Aorta (tissue), 5 donors: ENCODE measurements at places on chromosomes 1 and 21. TPM values are rescaled to one million over a fixed set of nuclear protein-coding genes. Genes with fewer than 3 reads are reported as not detected.

CFH gene
- total RNA-seq: 284 TPM

DNA sequence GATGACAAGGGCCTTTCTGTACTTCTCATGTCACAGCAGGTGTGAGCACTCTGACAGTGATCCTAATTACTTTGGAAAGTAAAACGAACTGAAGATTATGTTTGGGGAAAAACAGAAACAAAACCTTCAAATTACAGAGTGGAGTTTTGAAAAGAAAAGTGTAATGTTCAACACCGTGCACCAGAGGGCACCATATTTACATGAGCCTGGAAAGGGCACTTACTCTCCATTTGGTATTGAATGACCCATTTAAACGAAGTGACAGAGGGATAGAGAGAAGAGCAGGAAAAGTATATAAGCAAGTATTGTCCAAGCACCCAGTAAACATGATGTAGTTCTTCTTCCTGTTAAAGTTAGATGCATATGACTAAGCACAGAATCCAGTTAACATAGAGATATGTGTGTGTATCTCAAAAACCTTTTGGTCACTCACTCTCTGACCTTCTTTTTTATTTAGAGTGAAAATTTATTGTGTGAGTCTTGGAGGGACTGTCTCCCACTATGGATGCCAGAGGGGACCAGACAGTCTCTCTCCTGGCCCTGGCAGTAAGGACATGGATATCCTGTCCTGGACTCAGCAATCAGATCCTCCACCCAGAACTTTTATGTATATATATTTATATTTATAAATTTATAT lies 3.8 kb upstream of the RGSL1 start:
- no peak for DNase-seq

GPX7 gene
- 21.0 TPM for total RNA-seq

GBP6 gene
- not detected for total RNA-seq

CRABP2 gene
- 3.8 TPM for total RNA-seq

GRCh38 chr1:177656598-177656997 lies 313.3 kb downstream of the SEC16B start:
- no peak for DNase-seq
